ENCODE measurements at places on chromosomes 13 and 19.

- peak; percentile 98 for DNase-seq
These were observed 44.8 kb upstream of the ALOX5AP start for GRCh38 chr13:30690282-30691188.

GRCh38 chr19:10639836-10640235 is 14.3 kb upstream of the ILF3 start:
- DNase-seq: no peak

- no peak for DNase-seq
These were observed 799 bp downstream of the MYBPC2 start for GRCh38 chr19:50433201-50434180.

- peak; percentile 7 for DNase-seq
These were observed 12.2 kb upstream of the LILRA5 start for GRCh38 chr19:54325194-54325621.

GRCh38 chr13:71758828-71759227 is 108.2 kb downstream of the DACH1 start:
- no peak for DNase-seq

GRCh38 chr19:42092350-42092749 is 16.4 kb downstream of the ZNF574 start:
- DNase-seq: no peak

- DNase-seq: peak; percentile 78
These were observed at the start of gene LMO7 for GRCh38 chr13:75635828-75636435. TSS of gene LMO7 (plus strand) at chr13:75636330. CDS start at chr13:75636658, 328 bp downstream.

- DNase-seq: peak; percentile 49
These were observed 536.0 kb downstream of the KLF12 start for GRCh38 chr13:73598020-73598712.

GRCh38 chr13:99302637-99303505 is 4.3 kb downstream of the GPR183 start:
- DNase-seq: no peak

GRCh38 chr13:26445092-26445491 is 112.4 kb upstream of the WASF3 start:
- no peak for DNase-seq

GRCh38 chr13:40613192-40613818 is 53.1 kb downstream of the FOXO1 start:
- no peak for DNase-seq

DNA sequence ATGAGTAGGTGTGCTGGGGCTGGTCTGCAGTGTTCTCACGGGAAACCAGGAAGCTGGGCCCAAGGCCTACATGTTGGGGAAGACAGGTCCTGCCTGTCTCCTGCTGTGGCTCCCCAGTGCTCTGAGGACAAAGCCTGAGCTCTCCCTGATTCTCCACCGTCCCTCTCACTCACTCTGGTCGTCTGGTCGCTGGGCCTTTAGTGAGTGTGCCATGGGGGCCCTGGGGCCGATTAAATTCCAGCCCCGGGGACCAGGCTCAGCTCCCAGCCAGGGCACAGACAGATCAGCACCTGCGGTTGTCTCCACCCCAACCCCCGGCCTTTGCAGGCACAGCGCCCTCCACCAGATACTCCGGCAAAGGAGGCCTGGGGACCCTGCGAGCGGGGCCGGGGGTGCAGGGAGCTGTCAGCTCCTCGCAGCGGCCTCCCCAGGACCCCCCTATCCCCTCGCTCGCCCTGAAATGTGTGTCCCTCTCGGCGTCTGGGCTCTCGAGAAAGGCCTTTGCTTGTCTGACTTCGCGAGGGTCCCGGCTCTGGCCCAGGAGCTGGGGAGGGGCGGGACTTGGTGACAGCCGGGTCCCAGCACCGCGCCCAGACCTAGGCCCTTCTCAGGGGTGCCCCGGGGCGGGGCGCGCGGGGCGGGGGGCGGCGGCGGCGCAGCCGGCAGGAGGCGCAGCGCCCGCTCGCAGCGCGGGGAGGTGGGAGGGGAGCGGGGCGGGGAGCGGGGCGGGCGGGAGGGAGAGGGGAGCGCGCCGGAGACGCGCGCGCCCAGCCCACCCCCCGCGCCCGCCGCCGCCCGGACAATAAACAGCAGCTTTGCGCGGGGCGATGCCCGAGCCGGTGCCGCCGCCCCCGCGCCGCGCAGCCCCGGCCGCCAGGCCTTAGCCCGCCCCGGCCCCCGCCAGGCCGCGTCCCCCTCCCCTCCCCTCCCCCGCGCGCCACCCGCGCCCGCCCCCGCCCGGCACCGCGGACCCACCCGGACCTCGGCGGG is at the start of gene PALM:
PALM (plus strand) TSS at position 782 of the 990 bp plus-strand sequence. CDS start 212 bp downstream, outside the sequence.
- peak; percentile 32 for DNase-seq

GRCh38 chr19:5603626-5604025 is 18.9 kb downstream of the SAFB2 start:
- no peak for DNase-seq

- no peak for DNase-seq
These were observed 628.8 kb downstream of the SLITRK6 start for GRCh38 chr13:85170372-85170771.

DNA sequence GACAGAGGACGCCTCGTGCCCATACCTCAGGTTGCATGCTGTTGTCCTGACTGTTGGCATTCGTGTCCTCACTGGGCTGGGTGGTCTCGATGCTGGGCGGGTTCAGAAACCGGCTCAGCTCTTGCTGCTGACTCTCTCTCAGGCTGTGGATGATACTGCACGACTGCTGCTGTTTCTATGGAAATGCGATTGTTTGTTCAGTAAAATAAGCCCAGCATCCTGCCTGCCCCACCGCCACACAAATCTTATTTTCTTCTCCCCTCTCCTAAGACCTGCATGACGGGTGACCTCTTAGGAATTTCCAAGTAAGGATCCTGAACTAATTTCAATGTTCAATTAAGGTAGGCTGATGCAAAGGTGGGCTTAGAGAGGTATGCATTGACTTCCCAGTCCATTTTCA is 356.5 kb downstream of the NALCN start:
- DNase-seq: no peak

DNA sequence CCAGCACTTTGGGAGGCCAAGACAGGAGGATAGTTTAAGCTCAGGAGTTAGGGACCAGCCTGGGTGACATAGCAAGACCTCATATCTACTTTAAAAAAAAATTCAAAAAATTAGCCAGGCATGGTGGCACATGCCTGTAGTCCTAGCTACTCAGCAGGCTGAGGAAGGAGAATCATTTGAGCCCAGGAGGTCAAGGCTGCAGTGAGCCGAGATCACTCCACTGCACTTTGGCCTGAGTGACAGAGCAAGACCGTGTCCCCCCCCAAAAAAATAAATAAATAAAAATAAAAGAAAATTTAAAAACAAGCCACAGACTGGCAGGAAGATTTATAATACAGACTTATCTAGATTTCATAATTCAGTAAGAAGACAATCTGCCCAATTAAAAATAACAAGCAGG is 14.8 kb downstream of the PSPC1 start:
- no peak for DNase-seq

DNA sequence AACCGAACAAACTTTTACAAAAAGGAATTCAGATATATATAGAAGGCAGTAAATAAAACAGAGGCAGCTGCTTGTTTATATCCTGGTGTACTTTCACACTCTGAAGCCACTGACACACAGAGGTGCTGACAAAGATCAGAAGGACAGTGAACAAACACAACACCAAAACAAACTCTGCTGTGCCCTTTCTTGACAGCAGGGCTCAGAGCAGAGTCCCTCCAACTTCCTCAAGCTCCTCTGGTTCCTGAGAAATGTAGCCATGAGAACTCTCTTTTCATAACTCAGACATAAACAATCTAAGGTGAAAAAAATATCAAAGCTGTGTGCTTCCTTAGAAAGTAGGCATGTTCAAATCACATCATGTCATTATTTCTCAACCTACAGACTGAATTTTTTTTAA is 1052.8 kb upstream of the SPRY2 start:
- no peak for DNase-seq

DNA sequence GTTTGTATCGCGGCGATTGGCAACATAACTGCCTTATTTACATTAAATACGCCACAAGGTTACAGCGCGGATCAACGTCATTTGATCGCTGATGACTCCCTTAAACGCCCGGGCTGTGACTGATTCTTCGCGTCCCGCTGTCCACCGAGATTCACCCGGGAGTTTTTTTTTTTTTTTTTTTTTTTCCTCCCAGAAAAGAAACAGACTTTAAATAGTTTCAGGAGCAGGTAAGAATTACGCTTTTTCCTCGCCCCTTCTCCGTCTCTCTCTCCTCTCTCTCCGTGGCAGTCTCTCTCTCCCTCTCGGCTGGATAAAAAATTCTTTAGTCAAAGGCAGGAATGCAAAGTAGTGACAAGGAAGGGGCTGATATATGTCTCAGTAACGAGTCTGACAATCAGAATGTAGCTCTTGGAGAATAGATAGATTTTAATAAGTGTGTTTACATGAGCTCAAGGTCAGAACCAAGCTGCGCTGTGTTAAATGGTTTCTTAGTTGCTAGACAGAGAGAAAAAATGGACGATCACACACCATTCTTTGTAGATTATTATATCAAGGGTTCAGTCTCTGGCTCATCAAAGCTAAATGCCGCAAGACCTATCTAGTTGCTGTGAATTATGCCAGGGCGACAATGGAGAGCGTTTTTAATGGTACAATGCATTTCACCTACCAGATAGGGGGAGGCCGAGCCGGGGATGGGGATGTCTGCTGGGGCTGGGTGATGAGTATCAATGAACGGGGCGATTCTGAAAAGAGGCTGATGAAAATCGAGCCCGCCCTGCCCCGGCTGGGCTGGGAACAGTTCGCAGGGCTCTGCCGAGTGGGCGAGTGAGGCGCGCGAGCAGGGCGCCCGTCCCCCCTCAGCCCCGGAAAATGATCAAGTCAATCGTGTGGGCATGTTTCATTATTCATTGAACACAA is 147.2 kb upstream of the ZNF536 start:
- DNase-seq: peak; percentile 36

DNA sequence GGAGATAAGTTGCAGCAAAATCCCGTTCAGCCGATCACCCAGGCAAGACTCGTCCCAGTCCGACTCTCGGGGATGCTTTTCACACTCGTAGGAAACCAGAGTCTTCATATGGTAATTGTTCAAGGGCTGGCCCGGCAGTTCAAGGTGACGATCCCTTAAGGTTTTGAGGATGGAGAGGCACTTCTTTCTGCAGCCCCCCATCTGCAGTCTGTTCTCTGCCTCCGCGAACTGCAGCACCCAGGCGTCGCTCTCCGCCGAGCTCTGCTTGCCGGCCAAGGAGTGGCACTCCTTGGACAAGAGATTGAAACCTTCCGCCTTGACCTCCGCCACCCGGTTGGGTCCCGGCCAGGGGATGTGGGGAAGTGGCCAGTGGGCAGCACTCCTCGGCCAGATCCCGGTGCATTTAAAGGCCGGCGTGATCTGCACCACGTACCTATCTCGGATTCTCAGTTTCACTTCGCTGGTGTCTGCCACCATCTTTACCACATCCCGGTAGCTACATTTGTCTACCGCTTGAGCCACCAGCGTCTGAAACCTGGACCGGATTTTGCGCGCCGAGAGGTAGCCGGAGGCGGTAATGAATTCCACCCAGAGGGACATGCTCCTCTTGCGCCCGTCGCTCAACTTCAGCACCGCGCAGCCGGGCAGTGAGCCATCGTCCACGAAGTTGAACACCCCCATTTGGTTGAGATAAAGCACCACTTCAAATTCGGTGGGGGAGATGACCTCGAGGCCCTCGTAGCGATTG is 1.1 kb downstream of the MAB21L1 start:
- DNase-seq: peak; percentile 60

DNA sequence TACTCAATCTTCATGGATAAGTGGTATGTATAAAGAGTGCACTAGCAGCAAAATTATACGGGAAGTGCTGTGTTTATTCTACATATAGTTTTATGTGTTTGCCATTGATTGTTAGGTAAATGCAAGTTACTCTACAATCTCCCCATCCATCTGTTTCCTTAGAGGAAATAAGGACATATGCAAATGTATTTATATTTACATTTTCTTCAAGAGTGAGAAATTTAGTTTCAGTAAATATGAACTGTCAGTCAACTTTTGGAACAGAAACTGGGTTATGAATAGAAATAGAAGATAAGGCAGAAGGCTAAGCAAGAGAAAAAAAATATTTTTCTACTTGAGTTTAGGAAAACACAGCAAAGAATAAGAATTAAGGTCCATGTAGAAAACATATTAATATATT is 176.1 kb upstream of the KLHL1 start:
- no peak for DNase-seq

- peak; percentile 96 for DNase-seq
These were observed 7.6 kb downstream of the EGLN2 start for GRCh38 chr19:40806423-40807146.

DNA sequence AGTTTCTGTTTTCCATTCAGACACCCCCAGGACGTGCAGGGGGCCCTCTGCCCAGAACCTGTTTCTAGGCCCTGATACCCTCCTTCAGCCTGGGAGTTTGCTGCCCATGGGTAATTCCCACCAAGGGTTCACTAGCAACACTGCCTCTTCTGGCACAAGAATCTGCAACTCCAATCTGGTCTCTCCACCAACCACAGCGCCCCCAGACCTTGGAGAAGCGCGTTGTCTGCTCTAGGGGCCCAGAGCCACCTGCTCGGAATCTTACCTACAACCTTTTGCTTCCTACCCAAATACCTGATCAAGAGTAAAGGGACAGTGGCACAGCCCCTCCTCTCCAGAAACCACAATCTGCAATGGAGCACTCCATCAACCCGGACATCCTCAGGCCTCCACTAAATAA is 763 bp downstream of the ZNF180 start:
- no peak for DNase-seq

GRCh38 chr13:33401238-33401637 is 115.7 kb upstream of the STARD13 start:
- no peak for DNase-seq

DNA sequence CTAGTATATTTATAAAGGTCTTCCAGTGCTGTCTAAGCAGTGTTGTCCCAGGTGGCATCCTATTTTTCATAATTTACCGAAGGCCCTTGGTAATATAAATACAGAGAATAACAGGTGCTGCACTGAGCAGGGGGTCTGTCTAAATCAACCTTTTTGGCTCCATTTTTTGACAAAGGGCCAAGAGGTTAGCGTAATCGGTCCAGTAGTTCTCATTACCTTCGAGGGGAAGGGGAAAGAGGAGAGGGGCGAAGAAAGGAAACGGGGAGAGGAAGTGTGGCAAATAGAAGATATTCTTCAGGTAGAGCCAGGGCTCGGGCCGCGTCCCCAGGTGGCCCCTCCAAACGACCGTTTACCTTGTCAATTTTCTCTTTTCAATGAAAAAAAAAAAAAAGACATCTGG is 749 bp upstream of the PAN3 start:
- no peak for DNase-seq

GRCh38 chr13:114124431-114124830 is 8.0 kb downstream of the RASA3 start:
- no peak for DNase-seq
